ENCODE measurements at places on chromosomes 2 and 18.

- no peak for DNase-seq
Observed at GRCh38 chr2:68282811-68283418, 30.6 kb upstream of the PPP3R1 start.

DNA sequence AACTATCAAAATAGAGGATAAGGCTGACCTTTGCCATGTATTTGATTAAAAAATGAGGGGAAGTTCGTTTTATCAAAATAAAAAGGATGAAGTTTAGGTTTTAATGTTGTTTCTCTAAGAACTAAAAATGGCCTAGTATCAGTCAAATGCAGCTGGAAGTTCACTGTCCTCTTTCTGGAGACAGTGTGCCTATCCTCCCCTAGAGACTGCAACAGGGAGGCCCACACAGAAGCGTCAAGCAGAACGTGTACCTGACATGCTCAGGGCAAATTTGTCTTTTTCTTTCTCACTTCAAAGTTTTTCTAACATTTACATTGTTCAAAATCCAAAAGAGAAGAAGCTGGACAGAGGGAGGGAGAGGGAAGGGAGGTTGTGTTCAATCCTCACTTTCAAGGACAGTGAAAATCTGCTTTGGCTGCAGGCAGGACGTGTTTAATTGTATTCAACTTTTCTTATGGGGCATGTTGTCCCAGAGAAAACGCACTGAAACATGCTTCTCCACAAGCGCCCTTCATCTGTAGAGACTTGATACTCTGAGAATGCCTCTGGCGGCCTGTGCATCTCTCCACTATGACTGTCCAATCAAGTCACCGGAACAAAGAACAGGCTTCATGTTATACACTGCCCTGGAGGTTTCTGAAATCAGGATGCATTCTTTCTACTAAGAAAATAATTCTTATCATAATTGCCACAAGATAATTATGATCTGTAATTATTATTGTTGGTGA is 65.1 kb downstream of the FAM210A start:
- no peak for DNase-seq

- DNase-seq = no peak
Observed at GRCh38 chr18:72197591-72197990, 346.6 kb downstream of the CBLN2 start.

DNA sequence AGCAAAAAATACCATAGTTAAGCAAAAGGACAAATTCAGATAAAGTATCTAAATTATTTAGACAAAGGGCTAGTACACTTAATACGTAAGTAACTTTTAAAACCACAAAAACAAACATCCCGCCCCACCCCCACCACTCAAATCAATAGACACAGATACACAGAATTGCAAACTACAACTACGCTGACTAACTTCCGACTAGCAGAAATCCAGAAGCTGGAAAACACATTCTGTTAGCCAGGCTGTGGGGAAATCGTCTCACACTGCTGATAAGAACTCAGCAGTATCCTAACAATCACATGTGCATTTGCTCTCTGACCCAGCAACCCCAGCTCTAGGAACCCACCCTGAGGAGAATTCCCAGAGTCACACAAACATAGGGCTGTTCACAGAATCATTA is 16.6 kb downstream of the FAM168B start:
- DNase-seq = no peak

DNA sequence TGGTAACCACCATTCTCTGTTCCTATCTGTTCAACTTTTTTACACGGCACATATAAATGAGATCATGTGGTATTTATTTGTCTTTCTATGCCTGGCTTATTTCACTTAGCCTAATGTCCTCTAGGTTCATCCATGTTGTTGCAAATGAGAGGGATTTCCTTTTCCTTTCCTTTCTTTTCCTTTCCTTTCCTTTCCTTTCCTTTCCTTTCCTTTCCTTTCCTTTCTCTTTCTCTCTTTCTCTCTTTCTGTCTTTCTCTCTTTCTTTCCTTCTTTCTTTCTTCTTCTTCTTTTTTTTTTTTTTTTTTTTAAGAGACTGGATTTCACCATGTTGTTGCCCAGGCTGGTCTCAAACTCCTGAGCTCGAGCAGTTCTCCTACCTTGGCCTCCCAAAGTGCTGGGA is 38.9 kb downstream of the DIS3L2 start:
- no peak for DNase-seq

DNA sequence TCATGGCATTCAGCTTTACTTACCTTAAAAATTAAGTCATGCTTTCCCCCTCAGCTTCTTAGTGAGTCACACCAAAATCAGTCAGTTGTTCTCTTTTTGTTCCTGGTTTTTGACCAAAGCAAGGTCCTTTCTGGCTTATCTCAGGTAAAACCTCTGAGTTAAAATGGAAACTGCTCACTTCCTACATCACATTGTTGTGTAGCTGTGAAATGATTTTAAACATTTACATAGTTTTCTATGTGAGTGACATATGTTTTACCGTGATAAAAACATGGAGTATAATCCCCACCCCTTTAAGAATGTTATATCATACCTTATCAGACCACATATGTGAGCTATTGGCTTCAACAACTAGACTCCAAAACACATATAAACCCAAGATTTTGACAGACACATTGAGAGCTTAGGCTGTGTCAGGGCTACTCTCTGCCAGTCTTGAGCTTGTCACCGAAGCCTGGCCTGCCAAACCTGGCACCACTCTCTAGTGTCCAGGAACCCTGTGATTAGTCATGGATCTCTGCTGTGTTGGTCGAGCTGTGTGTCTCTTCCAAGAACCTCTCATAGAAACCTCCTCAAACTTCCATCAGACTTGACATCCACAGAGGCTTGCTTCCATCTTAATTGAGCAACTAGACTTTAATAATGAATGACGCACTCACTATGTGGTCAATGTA is 294.5 kb upstream of the FBXO11 start:
- no peak for DNase-seq

GRCh38 chr18:25345081-25345866 is 6.7 kb downstream of the ZNF521 start:
- no peak for DNase-seq

DNA sequence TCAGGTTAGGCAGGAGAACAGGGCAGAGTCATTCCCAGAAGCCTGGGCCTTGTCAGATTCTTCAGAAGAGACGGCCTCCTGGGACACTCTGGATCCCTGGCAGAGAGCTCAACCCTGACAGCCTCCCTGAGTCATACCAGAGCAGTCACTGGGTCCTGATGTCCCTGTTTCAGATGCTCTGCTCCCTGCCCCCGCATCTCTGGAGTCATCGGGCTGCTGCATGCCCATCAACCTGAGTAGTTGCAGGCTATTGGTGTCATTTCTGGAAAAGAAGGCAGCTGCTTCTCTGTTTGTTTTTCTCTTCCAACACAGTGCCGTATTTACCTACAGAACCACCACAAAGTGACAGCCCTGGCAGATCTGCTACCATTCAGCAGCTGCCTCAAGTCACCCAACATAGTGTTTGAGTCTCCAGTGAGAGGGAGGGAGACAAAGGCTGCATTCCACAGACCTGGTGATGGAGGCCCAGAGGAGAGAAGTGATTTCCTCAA is 145.1 kb downstream of the B3GNT2 start:
- no peak for DNase-seq

- DNase-seq = no peak
Observed at GRCh38 chr2:132901661-132902060, 231.7 kb upstream of the LYPD1 start.

GRCh38 chr2:105771836-105772235 is 27.1 kb downstream of the NCK2 start:
- no peak for DNase-seq

DNA sequence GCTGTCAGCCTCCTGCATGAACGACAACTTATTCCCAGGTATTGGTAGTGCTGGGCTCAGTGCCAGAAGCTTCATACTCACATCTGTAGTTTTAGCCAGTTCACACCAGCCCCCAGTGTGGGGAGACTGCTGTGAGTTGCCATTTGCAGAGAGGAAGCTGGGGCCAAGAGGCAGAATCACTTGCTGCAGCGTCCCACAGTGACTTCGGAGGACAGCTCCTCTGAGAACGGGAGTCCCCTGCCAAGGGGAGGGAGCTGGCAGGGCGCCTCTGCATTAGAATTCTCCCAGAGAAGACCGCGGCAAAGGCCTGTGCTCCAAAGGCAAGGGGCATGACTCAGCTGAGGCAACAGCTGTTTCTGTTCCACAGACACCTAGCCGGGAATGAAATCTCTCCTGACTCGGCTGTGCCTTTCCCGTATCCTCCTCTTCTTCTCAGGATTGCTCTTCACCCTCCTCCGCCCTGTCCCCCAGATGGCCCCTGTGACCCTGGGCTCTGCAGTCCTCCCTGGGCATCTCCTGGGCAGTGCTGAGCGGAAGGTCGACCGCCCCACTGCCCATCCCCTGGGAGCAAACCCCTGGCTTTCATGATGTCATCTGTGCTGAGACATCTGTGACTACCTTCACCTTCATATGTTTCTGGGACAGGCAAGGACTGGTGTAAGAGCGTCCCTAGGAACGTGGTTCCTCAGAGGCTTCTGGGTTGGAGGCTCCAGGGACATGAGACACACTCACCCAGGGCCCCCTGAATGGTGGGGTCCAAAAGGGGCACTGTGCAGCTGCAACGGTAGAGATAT is 18.0 kb downstream of the MAL start:
- peak; percentile 81 for DNase-seq

- no peak for DNase-seq
Observed at GRCh38 chr2:101053117-101053516, 51.0 kb downstream of the RPL31 start.

DNA sequence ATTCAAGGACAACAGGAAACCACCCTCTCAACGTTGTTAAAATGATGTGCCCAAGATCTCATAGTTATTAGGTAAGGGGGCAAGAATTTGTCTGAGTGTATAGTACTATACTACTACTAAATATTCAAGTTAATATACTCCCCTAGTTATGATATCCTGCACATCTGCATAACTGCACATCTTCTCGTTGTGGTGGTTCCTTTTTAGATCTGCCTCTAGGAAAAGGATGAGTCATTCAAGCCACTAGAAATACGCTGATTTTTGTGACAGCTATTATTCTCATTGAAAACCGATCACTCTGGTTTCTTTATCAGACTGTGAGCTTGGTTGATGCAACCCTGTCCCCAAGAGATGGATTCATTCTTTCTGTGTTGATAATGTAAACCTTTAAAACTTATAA is 1067.0 kb upstream of the FANCL start:
- no peak for DNase-seq

- no peak for DNase-seq
Observed at GRCh38 chr2:174711206-174711605, 53.1 kb downstream of the CHRNA1 start.

GRCh38 chr2:169039702-169040101 is 8.6 kb upstream of the ABCB11 start:
- DNase-seq = no peak

DNA sequence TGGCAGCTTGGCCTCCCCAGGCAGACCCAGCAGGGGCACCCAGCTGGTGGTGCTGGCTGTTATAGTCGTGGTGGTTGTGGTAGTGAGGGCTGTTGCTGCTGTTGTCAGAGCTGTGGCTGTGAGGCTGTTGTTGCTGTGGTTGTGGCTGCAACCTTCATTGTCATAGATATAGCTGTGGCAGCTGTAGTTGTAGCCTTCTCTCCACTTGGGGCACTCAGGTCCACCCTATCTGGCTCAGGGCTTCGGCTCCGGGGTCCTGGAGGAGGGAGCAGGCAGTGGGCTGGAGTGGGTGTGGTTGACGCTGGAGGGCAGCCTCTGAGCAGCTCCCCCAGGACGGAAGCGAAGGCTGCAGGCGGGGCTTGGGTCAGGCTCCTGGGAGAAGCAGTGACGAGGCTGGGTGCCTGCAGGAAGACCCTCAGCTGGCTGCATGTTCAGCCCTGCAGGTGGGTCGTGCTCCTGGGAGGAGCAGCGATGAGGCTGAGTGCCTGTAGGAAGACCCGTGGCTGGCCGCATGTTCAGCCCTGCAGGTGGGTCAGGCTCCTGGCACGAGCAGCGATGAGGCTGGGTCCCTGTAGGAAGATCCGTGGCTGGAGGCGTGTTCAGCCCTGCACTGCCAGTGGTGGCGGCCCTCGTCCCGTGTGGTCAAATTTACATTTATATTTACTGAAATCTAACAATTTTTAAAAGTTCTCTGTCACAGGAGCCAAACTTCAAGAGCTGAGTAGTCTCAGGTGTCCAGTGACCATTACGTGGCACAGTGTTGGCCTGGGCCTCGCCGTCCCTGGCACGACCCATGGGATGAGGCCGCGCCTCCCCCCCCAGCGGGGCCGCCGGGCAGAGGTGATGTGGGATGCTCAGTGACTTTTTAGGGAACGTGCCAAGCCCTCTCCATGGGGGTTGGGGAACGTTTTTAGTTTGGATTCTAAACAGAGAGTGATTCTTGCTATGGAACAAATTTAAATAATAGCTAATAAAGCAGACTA is 79.2 kb upstream of the PXDN start:
- no peak for DNase-seq

- DNase-seq = no peak
Observed at GRCh38 chr18:48375150-48375800, 33.9 kb downstream of the ZBTB7C start.

DNA sequence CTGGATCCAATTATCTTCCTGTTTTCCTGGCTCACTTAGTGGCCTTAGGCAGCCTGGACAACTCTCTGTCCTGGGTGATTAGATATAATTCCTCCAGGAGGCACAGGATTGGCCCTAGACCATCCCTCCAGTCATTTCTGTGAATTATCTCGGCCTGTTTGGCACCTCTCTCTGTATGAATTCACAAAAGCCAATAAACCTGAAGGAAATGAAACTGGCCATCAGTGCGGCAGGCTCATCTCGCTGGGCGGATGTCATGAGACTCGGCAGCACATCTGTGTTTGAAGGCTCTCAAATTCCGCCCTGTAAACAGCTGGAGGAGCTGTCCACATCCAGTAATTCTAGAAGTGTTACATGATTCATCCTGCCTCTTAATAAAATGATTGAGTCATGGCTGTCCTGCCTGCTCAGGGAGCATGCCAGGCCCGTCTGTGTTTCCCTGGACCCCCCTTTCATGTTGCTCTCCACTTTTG is 38.6 kb downstream of the ACOXL start:
- DNase-seq = peak; percentile 57

- no peak for DNase-seq
Observed at GRCh38 chr2:106869512-106870275, 16.3 kb downstream of the ST6GAL2 start.

GRCh38 chr2:55489467-55490062 is 30.0 kb upstream of the CFAP36 start:
- DNase-seq = no peak

DNA sequence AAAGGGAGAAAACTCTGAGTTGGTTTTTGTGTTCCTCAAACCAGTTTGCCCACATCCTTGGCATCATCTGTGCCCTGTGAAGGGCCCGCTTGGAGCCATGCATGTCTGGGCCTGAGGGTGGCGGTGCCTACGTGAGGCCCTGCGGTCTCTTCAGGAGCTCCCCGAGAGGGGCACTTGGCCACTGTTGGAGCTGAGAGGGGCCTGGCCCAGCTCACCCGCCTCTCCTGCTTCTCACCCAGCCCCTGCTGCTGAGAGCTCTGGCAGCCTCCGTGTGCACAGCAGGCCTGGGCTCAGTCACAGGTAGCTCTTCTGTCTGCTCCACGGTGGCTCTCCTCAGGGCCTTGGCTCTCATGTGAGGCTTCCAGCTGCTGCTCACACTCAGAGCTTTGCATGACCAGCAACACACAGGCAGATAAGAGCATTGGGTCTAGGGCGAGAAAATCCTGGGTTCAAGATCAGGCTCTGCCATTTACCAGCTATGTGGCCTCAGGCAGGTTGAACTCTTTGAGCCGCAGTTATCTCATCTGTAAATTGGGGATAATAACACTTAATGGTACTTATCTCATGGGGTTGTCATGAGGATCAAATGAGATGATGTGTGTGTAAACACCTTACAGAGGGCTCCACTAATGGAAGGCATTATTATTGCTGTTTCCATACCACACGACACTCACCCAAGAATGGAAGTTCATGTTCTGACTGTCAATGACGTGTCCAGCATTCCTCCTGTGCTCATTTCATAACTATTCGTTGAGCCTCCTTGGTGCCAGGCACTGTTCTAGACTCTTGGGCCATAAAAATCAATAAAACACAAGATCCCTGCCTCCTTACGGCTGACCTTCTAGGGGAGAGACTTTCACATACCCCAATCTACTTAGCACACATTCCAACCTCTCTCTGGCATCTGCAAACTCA is 41.6 kb upstream of the PLB1 start:
- DNase-seq = no peak
